ENCODE measurements at places on chromosomes 12 and 14.
A peak's percentile ranks its signal among the peaks of the same experiment; 100 is the strongest.

GRCh38 chr14:105223770-105224544 lies 24.4 kb upstream of the BTBD6 start:
- no peak for DNase-seq

GRCh38 chr14:63460680-63461369 lies 82.4 kb downstream of the PPP2R5E start:
- no peak for DNase-seq

DNA sequence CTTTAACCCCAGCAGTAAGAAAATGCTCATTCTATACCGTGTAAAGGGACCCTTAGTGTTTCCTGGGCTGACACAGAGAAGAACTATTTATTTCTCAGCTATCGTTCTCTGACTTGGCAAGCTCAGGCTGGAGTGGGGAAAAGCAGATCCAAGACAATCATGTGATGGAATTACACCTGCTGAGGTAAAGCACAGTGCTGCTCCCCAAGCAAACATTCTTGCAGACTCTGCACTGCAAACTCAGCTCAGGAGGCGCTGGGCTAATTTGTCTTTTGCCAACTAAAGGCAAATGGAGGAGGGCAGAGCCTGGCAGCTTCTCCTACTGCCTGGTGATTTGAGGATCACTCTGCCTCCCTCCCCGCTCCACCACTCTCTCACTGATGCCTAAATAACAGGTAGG lies 57.8 kb upstream of the FUT8 start:
- DNase-seq: no peak

GRCh38 chr14:50410921-50411320 lies 14.2 kb upstream of the CDKL1 start:
- DNase-seq: no peak

GRCh38 chr14:90239139-90239538 lies 17.2 kb upstream of the PSMC1 start:
- no peak for DNase-seq

DNA sequence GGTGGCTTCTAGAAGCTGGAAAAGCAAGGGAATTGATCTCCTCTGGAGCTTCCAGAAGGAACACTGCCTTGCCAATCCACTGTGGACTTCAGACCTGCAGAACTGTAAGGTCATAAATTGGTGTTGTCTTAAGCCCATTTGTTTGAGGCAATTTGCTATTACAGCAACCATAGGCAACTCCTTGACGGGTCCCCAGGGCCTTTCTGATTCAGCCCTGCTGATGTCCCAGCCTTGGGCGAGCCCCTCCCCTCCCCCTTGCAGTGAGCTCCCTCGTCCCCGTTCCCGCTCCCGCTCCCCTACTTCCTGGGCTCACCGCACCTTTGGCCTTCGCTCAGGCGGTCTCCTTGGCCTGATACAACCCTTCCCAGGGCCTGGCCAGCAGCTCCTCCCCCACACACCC lies 18.9 kb upstream of the DIO3 start:
- no peak for DNase-seq

DNA sequence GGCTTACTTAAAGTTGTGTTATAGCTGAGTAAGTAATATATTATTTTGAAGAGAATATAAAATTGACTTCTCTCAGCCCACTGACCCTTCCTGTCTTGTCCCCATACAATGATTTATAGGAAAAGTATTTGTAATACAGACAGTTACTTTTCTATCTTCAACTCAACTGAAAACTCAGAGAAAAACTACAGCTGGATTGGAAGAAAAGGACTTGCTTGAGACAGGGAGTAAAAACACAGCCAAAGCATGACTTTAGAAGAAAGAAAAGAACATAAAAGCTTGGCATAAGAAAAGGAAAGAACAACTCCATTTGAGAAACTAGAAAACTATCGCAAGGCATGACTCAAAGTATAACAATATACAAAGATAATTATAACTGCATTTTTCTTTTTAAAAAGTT lies 57.5 kb downstream of the MSRB3 start:
- no peak for DNase-seq

GRCh38 chr12:56721216-56721615 lies 3.9 kb downstream of the NACA start:
- no peak for DNase-seq

- no peak for DNase-seq
Measured at GRCh38 chr14:64515053-64515452, 10.5 kb downstream of the ZBTB1 start.

GRCh38 chr12:5170844-5171243 lies 127.2 kb downstream of the KCNA5 start:
- DNase-seq: no peak

DNA sequence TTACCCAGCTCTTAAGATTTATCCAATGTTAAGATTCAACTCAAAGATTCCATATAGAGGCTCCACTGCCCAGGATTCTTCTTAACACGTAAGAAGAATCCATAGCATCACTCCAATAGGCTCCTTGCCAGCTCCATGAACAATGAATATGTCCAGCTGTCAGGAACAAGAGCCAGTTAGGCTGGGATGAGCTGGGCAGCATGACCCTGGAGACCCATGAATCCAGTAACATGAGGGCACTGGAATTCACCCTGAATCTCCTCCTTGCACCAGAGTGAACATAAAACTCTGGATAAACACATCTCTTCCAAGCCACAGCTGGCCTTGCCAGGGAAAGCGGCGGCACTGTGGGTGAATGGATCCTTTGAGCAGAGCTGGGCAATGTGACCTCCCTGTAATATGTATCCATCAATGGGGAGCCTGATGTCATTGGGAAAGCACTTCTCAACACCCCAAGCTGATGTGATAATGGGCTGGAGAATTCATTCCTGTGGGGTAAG lies 24.4 kb upstream of the TC2N start:
- DNase-seq: no peak

GRCh38 chr14:60590991-60591414 lies 58.3 kb downstream of the SIX1 start:
- DNase-seq: no peak

- DNase-seq: peak; percentile 22
Measured at GRCh38 chr12:89661706-89662330, 46.8 kb downstream of the ATP2B1 start.

DNA sequence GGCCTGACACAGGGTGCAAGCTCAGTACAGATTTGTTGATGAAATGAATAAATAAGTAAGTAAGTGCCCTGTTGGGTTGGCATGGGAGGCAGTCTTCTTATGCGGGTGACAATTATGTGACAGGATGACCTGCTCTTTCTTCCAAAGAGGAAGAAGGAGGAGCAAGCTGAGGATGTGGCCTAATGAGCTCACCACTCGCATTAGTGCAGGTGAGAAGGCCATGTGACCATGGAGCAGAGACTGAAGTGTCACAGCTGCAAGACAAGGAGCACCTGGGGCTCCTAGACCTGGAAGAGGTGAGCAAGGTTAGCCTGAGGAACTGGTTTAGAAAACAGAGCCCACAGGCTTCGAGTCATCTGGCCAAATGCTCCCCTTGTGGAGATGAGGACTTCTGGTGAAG lies 34.9 kb downstream of the LRTM2 start:
- DNase-seq: no peak

- no peak for DNase-seq
Measured at GRCh38 chr12:131862084-131862441, 32.4 kb upstream of the ULK1 start.

GRCh38 chr14:75437201-75438143 lies 9.7 kb downstream of the JDP2 start:
- DNase-seq: no peak

DNA sequence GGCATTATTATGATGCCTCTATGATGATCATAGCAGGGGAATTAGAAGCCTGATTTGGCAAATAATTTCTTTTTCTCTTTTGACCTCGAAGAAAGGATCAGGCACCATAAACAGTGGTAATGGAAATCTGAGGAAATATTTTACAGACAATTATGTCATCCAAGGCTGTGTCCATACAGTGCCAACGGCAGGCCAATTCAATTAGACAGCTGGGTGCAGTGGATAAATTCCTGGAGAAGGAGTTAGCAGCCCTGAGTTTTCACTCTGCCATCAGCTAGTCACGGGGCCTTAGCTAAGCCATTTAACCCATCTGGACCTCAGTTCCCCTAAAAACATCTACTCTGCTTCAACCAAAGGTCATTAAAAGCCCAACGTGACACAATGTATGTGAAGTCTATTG lies 4.1 kb downstream of the TPH2 start:
- no peak for DNase-seq

DNA sequence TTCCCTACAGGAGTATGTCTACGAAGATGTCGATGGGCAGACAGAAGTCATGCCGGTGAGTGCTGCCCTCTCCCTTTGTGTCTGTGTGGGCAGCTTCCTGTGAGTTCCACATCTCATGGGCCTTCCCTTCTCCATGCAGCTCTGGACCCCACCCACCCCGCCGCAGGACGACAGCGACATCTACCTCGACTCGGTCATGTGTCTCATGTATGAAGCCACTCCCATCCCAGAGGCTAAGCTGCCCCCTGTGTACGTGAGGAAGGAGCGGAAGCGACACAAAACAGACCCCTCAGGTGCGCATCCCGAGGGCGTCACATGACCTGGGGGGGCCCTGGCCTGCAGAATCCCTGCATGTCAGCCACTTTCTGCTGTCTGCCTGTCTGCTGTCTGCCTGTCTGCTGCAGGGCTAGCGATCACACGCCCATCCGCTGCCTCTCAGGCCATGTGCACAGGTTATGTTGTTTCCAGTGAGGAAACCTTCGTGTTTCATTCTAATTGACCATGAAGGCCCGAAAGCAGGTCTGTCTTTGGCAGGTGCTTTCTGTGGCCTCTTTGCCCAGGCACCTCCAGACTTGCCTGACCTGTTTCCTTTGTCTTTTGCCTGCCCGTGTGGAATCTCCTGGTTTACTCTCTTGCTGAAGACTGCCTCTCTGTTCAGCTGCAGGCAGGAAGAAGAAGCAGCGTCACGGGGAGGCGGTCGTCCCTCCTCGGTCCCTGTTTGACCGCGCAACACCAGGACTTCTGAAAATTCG lies 95.1 kb downstream of the EP400 start:
- DNase-seq: no peak

- DNase-seq: no peak
Measured at GRCh38 chr14:105195051-105195450, 13.9 kb upstream of the NUDT14 start.

- DNase-seq: peak; percentile 31
Measured at GRCh38 chr14:69614592-69614991, 3.2 kb downstream of the SUSD6 start.

- peak; percentile 2 for DNase-seq
Measured at GRCh38 chr14:74684434-74684833, 28.4 kb downstream of the AREL1 start.

DNA sequence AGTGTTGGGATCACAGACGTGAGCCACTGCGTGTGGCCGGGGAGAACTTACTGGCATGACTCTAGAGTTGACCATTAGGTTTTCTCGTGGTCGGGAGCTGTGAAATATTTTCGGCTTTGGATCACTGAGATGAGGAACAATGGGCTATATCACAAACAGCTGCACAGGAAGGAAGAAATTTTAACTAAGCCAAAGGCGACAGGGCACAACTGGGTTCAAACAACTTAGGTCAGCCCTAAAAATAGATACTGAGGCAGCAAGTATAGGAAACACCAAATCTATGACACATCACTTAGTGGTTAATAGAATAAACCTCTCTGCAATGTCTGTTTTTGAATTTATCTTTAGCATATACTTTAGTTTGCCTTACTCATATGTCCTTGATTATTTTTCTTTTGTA lies 162.9 kb downstream of the LRIG3 start:
- DNase-seq: no peak

DNA sequence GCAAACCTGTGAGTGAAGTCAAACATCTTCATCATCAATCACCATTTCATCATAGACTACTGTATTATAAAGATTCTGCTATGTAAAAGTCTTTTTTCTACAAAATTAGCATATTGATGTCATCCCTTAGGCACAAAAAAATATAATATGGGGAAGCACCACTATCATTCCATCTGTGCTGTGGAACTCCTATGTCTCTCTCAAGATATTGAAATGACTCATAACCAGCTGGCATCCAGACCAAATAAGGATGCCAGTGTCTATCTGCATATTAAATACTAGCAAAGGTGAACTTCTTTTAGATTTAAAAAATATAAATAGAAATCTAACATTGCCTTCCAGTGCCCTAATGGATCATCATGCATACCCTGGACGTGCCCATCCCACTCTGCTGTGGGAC lies 17.9 kb upstream of the DCAF5 start:
- no peak for DNase-seq

- peak; percentile 91 for DNase-seq
Measured at GRCh38 chr12:51951199-51951842, at the start of gene ACVR1B. Gene ACVR1B (plus strand): TSS chr12:51951699. CDS start chr12:51951744, 45 bp downstream.

- no peak for DNase-seq
Measured at GRCh38 chr14:56431013-56431412, 148.6 kb upstream of the TMEM260 start.

DNA sequence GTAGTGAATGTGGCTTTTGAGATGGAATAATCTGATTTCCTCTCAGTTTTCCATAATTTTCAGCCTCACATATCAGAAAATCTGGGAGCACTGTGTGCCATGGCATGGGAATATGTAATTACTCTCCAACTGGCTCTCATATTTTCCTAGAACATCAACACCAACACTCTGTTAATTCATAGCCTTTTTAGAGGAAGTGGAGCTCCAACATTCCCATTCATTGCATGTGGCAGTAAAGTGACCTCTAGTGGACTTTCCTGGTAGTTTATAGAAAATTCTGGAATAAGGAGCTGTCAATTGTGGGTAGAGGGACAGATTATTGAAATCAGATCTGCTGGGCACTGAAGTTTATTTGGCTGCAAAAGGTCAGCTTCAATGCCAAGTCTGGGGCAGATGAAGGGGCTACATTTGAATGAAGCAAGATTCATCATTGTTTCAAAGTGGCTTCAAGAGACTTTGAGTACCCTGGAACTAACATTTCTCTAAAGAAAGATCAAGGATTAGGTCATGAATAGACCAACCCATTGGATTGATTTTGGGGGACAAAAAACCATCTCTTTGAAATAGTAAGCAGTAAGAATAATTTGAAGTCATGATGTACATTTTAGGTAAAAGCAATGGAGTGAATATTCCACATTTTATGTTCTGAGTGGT lies 23.6 kb upstream of the USP44 start:
- no peak for DNase-seq

GRCh38 chr12:128518644-128519043 lies 251.7 kb downstream of the TMEM132C start:
- no peak for DNase-seq

DNA sequence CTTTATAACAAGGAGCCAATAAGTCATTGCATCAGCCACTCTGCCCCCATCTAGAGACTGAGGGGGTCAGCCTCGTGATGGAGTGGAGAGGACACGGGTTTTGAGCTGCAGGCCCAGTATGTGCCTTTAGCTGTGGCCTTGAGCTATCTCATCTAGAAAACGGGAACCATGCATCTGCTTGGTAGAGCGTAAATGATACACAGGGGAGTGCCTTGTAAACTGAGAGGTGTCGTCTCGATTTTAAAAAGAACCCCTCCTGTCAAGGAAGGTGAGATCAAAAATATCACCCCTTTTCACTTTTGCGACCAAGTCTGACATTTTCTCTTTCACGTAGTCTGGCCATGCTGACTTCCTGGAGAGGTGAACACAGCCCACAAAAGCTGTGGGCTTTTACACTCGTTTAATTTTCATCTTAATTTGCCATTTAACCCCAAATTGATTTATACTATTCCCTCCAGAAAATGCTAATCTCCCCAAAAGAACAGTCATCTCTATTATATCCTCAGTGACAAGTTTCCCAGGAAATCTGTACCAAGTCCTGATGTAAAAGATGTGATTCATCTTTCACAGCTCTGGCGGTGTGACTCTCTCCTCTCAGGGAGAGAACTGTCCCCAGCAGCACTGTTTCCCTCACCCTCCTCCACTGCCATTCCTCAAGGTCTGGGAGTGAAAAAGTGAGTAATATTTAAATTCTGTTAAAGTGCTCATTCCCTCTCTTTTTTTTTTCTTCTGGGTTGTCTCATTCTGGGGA lies 30.6 kb downstream of the VCPKMT start:
- DNase-seq: peak; percentile 46

- no peak for DNase-seq
Measured at GRCh38 chr12:128803788-128804187, 20.0 kb downstream of the SLC15A4 start.
